ENCODE measurements at places on chromosomes 13 and 19. TPM values are rescaled to one million over a fixed set of nuclear protein-coding genes. Genes with fewer than 3 reads are reported as not detected.

- H3K27ac ChIP-seq: no peak overlapping the region
- no peaks in the 10 kb centered on the region for H3K36me3 ChIP-seq
- no peaks in the 10 kb centered on the region for H3K4me1 ChIP-seq
- no peak for DNase-seq
- no peaks in the 10 kb centered on the region for H3K27me3 ChIP-seq
- no peak overlapping the region for H3K4me3 ChIP-seq
These were observed 802.5 kb upstream of the SLITRK1 start for GRCh38 chr13:84684804-84685203.

- peaks cover 14% of the 10 kb centered on the region for H3K27me3 ChIP-seq
- H3K4me1 ChIP-seq: peaks cover 15% of the 10 kb centered on the region
- no peaks in the 10 kb centered on the region for H3K36me3 ChIP-seq
- H3K27ac ChIP-seq: no peak within 1 kb of the TSS
These were observed at the start of gene CYSLTR2 for GRCh38 chr13:48653472-48653939. TSS of gene CYSLTR2 (plus strand) at chr13:48653929. CDS start at chr13:48706818, 52,889 bp downstream.

The RASA3 gene
- total RNA-seq: 17.5 TPM

The CPB2 gene
- total RNA-seq: not detected

GRCh38 chr19:45591004-45591637 is 6.5 kb upstream of the OPA3 start:
- H3K36me3 ChIP-seq: no peaks in the 10 kb centered on the region
- no peak overlapping the region for H3K4me3 ChIP-seq
- H3K27me3 ChIP-seq: peaks cover 37% of the 10 kb centered on the region
- no peak for DNase-seq

The ZNF260 gene
- total RNA-seq: 13.6 TPM

The TLE2 gene
- total RNA-seq: 0.66 TPM

GRCh38 chr13:99975626-99976025 is 4.1 kb upstream of the ZIC5 start:
- H3K27ac ChIP-seq: peak overlapping the region; percentile 7
- peaks cover 60% of the 10 kb centered on the region for H3K27me3 ChIP-seq
- peaks cover 1% of the 10 kb centered on the region for H3K4me1 ChIP-seq
- no peak for DNase-seq
- peaks cover 5% of the 10 kb centered on the region for H3K36me3 ChIP-seq

The NHLRC3 gene
- 17.3 TPM for total RNA-seq
